ENCODE measurements at places on chromosomes 2 and 18. TPM values are rescaled to one million over a fixed set of nuclear protein-coding genes. Genes with fewer than 3 reads are reported as not detected.

CCL20 gene
- total RNA-seq, result not detected

VIT gene
- 8.5 TPM for total RNA-seq

CELF4 gene
- 0.60 TPM for total RNA-seq

FAM237A gene
- total RNA-seq, result not detected

KCNK3 gene
- 3.2 TPM for total RNA-seq

UBR3 gene
- 99.5 TPM for total RNA-seq

RESP18 gene
- not detected for total RNA-seq

POTEJ gene
- total RNA-seq, result not detected

All from left ventricle myocardium inferior (tissue), 1 donor.